WERI-Rb-1 (cell line): ENCODE measurements at places on chromosomes 3 and 15.

DNA sequence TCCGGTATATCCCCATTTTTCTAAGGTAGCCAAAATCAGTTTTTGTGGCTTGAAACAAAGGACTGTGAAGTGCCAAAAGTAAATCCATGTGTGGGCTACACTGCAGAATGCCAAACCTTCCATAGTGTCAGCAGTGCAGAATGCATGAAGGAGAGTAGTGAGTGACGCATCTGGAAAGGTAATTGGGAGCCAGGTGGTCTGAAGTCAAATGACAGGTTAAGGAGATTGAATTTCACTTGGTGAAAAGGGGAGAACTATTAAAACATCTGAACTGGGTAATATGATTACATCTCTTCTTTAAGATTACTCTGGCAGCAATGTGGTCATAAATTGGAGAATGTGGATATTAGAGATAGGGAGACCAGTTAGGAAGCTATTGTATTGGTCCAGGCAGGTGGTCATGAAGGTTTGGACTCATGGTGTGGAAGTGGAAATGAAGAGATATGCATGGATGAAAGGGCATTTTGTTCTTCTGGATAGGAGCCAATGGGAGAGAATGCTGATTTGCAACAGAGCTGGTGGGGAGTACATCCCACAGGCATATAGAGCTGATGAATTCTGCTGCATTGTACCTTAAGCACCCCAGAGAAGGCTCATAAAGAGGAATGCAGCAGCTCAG, 118.2 kb downstream of the ECT2 start:
- DNase-seq: no peak

- peak; percentile 21 for DNase-seq
Observed at GRCh38 chr3:186099178-186099577, 9.7 kb downstream of the ETV5 start.

DNA sequence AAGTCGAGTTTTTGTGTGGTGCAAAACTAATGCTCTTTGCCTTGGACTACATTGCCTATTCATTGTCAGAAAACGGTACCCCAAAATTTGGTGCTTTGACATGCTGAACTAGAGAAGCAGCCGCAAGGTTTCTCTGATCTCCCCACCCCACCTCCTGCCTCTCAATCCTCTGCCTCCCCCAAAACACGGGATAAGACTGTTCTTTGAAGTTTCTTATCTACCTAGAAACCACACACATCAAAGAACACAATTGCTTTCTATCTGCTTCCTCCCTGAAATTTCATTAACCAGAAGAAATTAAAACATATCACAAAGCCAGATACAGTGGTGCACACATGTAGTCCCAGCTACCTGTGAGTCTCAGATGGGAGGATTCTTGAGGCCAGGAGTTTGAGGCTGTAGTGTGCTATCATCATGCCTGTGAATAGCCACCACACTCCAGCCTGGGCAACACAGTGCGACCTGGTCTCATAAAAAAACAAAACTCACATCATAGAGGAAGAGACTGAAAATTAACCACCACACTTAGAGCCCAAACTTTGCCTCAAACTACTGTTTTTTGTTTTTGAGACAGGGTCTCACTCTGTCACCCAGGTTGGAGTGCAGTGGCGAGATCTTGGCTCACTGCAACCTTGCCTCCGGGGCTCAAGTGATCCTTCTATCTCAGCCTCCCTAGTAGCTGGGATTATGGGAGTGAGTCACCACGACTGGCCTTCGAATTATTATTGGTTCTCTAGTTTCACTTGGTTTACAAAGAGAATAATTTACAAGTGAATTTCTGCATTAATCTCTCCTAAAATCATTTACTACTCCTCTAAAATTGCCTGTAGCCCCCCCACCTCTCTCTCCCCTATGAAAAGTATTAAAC, 2.7 kb upstream of the PCNP start:
- DNase-seq: no peak

DNA sequence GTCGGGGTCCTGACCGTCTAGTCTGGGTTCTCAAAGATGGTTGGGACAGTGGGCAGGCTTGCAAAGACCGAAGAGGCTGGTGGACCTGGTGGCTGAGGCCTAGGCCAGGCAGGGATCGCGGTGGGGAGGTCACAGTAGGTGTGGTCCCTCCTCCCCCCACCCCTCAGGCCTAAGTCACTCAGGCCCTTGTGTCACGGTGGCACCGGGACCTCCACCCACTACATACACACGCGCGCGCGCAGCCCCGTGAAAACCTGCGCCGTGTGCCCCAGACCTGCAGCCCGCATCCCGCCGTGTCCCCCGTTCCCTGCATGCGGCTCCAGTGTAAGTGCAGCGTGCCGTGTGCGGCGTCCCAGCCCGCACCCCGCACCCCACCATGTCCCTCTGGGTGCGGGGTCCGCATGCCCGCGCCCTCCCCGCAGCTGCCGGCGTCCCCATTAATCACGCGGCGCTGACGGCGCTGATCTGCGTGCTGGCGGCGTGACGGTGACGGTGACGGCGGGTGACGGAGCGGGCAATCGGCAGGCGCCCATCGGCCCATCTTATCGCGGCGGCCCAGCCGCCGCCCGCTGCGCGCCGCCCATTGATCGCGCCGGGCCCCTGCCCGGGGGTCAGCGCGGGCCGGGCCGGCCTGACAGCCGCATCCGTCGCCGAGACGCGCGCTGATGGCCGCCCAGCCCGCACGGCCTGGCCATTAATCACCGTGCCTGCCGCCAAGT, 24.4 kb downstream of the SEC61A1 start:
- no peak for DNase-seq

- no peak for DNase-seq
Observed at GRCh38 chr3:29892976-29893554, 612.2 kb downstream of the RBMS3 start.

DNA sequence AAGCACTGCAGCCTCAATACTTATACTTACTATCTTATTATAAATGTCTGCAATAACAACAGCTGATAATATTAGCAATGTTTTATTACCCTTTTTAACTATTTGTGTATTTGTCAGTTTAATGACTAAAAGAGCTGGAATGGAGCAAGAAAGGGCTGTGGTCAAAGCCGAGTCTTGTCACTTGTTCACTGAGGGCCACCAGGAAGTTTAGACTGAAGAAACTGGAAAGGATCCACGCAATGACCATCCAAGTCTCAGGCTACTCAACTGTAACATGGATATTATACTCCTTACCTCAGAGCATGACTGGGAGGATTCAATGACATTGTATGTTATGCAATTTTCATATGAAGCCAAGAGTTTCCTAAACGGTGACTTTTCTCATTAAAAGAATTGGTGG, 90.4 kb downstream of the TJP1 start:
- DNase-seq: no peak

DNA sequence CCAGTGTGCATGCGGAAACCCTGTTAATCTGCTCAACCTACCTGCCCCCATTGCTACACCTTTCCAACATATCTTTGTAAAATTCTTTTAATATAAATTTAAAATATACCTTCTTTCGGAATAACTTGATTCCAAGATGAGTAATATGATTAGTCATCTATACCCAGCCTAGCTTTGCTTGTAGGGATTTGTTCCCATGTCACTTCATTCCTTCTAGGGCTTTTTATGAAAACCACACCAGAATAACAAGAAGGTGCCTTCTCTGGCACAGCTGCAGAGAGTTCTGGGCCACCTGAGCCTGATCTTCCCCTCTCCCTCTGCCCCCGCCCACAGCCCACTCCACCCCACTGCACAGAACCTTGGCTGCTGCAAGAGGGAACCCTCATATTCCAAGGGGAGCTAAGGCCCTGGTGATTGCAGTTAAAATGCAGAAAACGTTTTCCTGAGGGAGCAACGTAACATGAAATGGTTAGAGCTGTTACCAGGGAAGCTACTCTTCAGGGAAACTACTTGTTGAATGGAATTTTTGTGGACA, 38.6 kb upstream of the HACD2 start:
- no peak for DNase-seq

DNA sequence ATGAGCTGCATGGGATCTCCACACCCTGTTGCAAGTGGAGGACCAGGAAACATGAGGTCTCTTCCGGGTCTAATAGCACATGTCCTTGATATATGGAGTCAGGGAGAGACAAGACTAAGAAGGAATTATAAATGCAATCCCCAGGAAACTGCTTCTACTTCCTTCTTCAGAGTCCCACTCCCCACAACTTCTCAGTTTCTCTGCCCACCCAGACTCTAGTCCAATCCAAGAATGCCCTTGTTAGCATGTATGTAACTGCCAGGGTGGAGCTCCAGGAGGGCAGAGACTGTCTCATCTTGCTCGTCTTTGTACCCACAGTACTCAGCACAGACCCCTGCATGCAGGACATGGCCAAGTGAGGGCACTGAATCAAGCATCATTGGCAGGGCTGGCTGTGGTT, 8.3 kb downstream of the DAPK2 start:
- no peak for DNase-seq

DNA sequence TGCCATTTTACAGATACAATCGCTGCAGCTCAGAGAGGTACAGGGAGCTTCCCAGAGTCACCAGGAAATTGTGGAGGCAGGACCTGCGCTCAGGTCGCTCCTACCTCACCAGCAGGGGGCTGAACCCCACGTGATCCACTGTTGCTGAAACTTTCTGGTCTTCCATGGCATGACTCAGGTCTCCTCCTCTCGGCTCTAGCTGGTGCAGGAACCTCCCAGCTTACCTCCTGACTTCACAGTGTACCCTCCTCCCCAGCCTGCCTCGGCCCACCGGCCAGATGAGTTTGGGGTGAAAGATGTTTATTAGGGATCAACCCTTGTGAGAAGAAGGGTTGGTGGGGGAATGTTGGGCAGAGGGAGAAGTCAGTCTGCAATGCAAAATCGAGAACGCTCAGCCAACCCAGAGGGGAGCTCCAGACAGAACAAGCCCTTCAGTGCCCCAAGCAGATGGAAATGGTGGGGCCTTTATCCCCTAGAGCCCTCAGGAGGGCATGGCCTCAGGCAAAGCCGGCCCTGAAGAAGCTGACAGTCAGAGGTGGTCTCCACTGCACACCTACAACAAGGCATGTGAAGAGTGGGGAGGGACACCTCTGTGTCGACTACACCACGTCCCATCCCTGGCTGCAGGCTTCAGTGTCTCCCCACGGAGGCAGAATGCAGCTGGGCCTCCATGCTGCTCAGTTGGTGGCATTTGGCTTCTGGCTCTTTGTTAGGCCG, 118.6 kb upstream of the PRR20G start:
- no peak for DNase-seq

DNA sequence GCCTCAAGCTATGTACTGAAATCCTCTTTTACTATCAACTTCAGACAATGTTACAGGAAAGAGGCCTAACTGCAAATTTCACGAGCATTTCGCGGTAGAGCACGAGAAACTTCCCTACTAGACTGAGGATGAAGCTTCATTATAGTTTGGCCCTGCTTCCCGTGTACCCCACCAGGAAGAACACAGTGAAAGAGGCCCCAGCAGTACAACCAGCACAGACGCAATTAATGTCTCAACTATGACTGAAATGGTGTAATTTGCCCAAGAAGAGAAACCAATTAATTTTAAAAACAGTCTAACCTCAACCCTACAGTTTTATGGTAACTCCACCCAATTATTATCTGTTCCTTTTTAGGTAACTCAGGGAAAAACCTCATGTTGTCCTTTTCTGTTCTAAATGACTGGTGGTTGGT, 12.1 kb downstream of the CHSY1 start:
- no peak for DNase-seq

DNA sequence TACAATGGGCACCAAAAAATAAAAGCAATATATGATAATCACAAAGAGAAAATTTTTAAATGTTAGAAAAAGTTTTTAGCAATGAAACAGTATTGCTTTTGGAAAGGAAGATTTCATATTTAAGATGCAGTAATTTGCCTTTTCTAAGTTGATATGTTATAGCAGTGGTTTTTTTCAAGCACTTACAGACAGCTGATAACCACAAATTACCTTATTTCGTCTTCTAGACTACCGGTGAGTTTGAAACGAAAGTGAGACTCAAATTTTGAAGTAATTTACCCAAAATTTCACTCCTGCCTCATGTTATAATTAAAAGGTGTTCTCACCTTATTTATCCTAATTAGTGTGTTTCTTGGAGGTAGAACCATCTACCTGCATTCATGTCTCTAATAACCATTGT, 207.8 kb downstream of the MCTP2 start:
- no peak for DNase-seq

DNA sequence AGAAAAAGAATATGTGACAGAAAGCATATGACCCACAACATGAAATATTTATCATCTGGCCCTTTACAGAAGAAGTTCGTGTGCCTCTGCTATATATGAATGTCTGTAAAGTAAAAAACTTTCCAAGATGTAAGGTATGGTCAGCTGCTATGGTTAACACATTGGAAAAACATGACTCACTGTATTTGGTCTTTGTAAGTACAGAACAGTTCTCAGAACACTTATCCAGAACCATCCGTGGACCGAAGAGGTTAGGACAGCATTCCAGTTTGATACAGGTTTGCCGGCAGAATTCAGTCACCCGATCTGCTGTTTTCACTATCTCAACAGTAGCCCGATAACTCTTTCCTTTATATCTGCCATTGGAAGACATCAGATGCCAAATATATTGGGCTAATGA, 13.5 kb upstream of the STIMATE start:
- no peak for DNase-seq
